ENCODE measurements at places on chromosomes 4 and X.

- DNase-seq: no peak
Observed at GRCh38 chr4:77880784-77881183, 18.2 kb downstream of the MRPL1 start.

GRCh38 chr4:26701786-26702227, 117.9 kb downstream of the TBC1D19 start:
- DNase-seq: no peak

GRCh38 chr4:32226204-32226603, 1506.0 kb downstream of the PCDH7 start:
- no peak for DNase-seq

DNA sequence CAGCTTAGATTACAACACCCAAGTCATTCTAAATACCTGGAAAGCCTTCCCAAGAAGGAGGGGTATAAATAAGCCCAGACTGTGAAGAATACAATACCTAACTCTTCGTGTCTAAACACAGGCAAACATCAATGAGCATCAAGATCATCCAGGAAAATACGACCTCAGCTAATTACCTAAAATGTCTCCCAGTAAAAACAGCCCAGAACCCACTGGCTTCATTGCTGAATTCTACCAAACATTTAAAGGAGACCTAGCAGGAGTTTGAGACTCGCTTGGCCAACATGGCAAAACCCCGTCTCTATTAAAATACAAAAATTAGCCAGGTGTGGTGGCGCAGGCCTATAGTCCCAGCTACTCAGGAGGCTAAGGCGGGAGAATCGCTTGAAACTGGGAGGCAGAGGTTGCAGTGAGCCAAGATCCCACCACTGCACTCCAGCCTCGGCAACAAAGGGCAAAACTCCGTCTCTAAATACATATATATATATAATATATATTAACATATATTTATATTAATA, 19.1 kb upstream of the HSFX4 start:
- DNase-seq: no peak

GRCh38 chrX:68048774-68049173, 384.5 kb downstream of the OPHN1 start:
- no peak for DNase-seq

DNA sequence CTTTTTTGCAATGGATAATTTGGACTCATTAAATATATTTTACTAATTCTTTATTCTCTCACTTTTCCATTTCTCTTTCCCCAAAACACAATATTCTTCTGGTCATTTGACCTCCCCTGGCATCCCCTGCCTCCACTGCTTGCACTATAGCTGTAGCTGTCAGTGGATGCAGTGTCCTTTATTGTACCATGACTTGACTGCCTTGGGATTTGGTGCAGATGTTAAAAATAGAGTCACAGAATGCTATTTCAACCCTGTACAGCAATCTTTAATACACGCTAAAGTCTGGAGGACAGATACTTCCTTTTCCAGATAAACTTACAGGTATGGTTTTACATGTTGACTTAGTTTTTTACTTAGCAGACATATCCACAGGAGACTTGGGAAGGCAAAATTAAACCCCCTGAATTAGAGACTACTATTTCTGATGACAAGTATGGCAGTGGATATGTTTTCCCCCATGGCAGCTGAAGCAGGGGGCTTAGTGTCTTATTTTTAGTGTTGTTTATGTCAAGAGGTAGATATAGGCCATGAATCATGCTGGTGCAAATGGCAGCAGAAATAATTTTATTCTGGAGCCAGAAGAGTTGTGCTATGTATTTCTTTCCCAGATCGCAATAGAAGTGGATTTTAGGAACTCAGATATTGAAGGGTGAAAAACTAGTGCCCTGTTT, 461.4 kb downstream of the NAF1 start:
- DNase-seq: no peak

GRCh38 chr4:10529291-10530136, 72.3 kb upstream of the ZNF518B start:
- no peak for DNase-seq

GRCh38 chr4:123233136-123233768, 163.3 kb upstream of the SPRY1 start:
- no peak for DNase-seq

DNA sequence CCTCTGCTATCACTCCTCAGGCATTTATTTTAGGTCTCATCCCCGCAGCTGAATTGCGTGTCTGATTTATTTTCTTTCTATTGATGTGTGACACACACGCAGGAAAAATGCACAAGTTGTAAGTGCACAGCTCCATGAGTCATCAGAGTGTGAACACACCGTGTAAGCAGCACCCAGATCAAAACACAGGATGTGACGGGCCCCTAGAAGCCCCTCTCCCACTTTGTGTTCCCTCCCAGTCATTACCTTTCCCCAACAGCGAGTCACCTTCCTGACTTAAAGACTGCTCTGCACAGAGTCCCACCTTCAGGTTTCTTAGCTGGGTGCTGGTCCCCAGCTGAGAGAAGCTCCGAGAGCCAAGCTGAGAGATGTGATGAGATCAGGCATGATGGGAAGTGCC, 436.7 kb downstream of the MID1IP1 start:
- no peak for DNase-seq

- DNase-seq: peak; percentile 87
Observed at GRCh38 chr4:145731028-145731427, 51.1 kb downstream of the C4orf51 start.

GRCh38 chr4:1192091-1192492, 19.7 kb upstream of the SPON2 start:
- DNase-seq: peak; percentile 91

- no peak for DNase-seq
Observed at GRCh38 chrX:104987063-104987462, 233.4 kb downstream of the TEX13A start.

DNA sequence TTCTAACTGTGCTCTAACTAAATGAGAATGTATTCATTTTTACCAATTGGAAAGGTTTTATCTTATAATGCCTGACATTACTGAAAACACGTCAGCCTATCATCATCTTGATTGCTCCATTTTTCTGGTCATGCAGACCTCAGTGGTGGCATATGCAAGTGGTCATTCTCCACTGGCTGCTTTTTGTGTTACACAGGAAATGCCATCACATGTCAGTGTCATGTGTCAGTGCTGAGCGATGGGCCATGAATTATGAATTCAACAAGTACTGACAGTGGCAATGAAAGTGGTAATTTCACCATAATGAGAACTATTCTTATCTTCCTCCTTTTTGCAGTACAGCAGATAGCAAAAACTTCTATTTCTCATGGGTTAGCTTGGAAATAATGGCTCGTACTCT, 190.5 kb downstream of the PACRGL start:
- DNase-seq: no peak

DNA sequence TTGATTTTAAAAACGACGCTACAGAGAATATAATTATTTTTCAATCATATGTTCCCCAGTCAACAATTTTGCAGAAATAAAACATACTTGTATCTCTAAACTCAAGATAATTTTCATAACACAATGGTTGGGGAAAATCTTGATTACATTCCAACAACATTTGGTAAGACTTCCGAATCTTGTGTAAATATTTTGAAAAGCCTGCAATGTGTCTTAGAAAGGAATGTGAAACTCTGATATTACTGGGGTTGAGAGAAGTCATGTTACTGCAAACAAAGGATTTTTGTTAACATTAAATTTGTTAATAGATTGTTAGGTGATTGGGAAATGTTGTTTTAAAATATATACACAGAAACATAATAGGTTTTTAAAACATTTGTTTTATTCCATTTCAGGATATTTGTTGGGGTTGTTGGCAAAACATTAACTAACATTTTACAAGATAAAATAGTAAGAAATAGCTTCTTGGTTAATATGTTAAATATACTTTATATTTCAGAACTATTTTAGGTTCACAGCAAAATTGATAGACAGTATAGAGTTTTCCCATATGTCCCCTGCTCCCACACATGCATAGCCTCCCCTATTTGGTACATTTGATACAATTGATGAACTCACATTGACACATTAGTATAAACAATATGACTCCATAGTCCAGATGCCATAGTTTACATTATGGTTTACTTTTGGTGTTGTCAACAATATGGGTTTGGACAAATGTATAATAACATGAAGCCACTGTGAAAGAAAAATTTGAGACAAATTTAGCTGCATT, 218.6 kb upstream of the FAM47A start:
- DNase-seq: no peak

- DNase-seq: peak; percentile 33
Observed at GRCh38 chr4:153789741-153790499, 1.0 kb upstream of the SFRP2 start.

GRCh38 chr4:174713821-174714220, 115.2 kb downstream of the GLRA3 start:
- no peak for DNase-seq

DNA sequence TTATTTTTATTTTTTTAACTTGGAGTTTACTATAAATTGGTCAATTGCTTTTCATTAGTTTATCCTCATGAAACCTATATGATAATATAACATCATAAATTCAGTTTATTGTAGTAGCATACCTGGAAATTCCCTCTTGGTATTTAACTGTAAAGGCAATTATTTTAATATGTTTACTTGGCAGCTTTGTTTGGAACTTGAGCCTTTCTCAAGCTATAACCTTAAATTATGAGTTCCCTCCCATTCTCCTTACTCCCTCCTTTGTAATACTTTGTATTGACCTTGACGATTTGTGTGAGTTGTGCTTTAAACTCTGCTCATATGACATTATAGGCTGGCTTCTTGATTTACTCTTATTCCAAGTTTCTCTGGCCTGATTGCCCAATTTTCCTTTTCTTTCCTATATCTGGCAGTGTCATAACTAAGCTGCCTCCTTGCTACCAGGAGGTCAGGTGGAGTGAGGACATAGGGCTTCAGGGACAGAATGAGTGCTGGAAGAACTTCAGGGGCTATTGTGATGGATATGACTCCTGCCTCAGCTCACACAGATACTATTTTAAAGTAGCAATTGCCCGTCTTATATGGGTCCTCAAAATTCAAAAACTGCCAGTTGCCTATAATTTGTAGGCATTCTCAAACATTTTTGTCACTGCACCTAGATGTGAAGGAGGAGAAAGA, 77.7 kb downstream of the RAP1GDS1 start:
- no peak for DNase-seq

- no peak for DNase-seq
Observed at GRCh38 chrX:104347860-104348259, 93.1 kb upstream of the ESX1 start.

GRCh38 chrX:25049357-25049756, 33.6 kb upstream of the ARX start:
- no peak for DNase-seq

- no peak for DNase-seq
Observed at GRCh38 chrX:155877288-155877687, 3.9 kb upstream of the VAMP7 start.

- no peak for DNase-seq
Observed at GRCh38 chr4:37359261-37359660, 114.7 kb downstream of the NWD2 start.

GRCh38 chrX:17033225-17033624, 86.8 kb downstream of the REPS2 start:
- DNase-seq: no peak

GRCh38 chrX:11059933-11060332, 51.2 kb upstream of the HCCS start:
- no peak for DNase-seq

DNA sequence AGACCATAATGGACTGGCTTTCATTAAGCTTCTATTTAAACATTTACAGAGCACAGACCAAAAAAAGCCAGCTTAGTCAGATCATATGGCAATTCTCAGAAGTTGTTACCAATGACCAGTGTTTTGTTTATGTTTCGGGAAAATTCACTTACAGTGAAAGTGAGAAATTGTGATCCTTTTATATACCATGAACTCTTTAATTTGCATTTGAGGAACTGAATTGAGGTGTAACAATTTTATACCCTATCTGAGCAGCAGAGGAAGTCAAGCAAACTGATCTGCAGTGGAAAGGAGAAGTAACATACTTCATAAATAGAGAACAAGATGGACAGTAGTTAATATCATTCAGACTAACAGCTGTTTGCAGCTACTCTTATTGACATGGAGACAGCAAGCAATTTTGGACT, 97.1 kb downstream of the TMA16 start:
- DNase-seq: no peak

DNA sequence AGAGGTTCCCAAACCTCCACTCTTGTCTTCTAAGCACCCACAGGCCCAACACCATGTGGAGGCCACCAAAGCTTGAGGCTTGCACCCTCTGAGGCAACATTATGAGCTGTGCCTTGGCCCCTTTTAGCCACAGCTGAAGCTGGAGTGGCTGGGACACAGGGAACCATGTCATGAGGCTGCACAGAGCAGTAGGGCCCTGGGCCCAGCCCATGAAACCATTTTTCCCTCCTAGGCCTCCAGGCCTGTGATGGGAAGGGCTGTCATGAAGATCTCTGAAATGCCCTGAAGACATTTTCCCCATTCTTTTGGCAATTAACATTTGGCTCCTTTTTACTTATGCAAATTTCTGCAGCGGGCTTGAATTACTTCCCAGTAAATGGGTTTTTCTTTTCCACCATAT, 14.8 kb downstream of the RBMXL3 start:
- no peak for DNase-seq

GRCh38 chr4:21885241-21885640, 63.3 kb downstream of the KCNIP4 start:
- no peak for DNase-seq

- DNase-seq: peak; percentile 77
Observed at GRCh38 chrX:24149351-24150050, at the start of gene ZFX. Gene ZFX (plus strand): TSS chrX:24149729. CDS start chrX:24172743, 23,014 bp downstream.

DNA sequence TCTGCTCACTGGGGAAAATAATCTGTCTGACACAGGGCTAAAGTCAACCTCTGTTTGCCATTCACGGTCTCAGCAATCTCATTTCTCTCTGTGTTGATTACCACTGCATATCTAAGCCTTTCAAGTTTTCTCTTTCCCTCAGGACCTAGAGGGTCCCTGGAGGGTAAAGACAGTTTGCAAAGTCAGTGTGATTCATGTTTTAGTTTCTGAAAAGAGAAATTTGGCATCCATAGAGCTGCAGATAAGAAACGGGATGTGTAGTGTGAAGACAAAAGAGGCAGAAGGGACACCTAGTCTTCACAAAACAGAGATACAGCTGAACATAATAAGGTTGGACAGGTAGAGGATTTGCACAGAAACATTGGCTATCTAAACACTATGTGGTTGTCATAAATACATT, 34.5 kb upstream of the KDR start:
- no peak for DNase-seq

DNA sequence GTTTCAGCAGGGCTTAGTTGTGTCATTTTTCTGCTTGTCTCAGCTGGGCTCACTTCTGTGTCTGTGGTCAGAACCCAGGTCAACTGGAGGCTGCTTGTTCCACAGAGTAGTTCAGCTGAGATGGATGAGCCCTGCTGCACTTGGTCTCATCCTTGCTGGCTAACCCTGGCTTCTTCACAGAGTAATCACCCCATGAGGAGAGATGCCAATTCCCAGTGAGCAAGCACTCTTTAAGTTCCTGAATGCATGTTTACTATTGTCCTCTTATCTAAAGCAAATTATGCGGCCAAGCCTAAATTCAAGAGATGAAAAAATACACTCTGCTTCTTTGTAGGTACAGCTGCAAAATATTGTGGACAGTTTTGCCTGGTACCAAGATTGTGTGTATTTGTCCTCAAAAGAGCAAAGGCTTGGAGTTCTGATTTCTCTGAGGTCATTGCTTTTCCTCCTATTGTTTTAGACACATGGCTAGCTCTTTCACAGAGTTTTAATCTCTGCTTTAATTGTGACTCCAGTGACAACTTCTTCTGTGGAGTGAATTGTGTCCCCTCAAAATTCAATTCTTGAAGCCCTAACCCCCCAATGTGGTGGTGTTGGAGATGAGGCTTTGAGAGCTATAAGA, 236.6 kb upstream of the ANKRD50 start:
- DNase-seq: no peak

GRCh38 chr4:102444752-102445151, 56.4 kb upstream of the NFKB1 start:
- no peak for DNase-seq

GRCh38 chr4:37392521-37393255, 148.1 kb downstream of the NWD2 start:
- DNase-seq: peak; percentile 50

Measured in stomach (tissue), 19 donors.